ENCODE measurements at places on chromosomes 2 and 18.

GRCh38 chr18:23350188-23350587, 102.9 kb upstream of the RIOK3 start:
- no peak for DNase-seq

GRCh38 chr2:46966576-46966975, 51.0 kb upstream of the MCFD2 start:
- DNase-seq: no peak

- DNase-seq: no peak
Measured at GRCh38 chr2:96685577-96686459, 43.3 kb downstream of the FER1L5 start.

DNA sequence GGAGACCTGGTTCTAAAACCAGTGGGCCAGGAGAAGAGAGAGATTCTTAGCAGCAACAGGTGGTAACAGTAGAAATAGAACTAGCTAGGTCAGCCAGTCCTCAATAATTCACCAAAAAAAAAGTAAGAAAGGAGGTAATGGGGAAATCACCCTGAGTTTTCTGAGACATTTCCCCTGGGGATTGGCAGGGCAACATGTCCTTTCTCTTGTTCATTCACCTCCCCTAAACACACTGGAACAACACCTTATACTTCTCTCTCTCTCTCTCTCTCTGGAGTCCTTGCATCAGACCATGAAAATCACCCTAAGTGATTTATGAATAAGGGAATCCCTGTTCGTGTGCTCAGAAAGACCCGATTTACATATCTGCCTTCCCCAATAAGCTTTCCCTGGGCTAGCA, 64.8 kb downstream of the COX7A2L start:
- DNase-seq: no peak

- no peak for DNase-seq
Measured at GRCh38 chr2:128287780-128288735, 30.6 kb downstream of the HS6ST1 start.

DNA sequence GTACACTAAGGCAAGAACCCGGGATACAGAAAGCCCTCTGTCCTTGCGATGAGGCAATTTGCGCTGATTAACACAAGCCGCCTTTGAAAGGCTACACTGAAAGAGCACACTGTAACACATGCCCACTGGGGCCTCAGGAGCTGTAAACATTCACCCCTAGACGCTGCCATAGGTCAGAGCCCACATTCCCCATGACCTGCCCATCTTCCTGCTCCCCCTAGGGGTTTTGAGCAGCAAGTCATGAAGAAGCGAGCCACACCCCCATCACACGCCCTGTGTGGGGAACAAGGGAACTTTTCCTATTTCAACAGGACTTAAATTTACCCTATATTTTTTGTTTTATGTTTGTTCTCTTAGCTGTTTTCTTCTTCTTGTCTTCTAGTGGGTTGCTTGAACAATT, 47.8 kb upstream of the SLC4A10 start:
- DNase-seq: no peak

All from NCI-H748 treated with DMSO at 0.1 percent for 48 hours (cell line).